ENCODE measurements at places on chromosomes 11 and 22. TPM values are rescaled to one million over a fixed set of nuclear protein-coding genes. Genes with fewer than 3 reads are reported as not detected.

THY1 gene
- 25.1 TPM for total RNA-seq

AQP11 gene
- 1.1 TPM for total RNA-seq

TRIM5 gene
- total RNA-seq: 19.0 TPM

ARHGAP32 gene
- 37.7 TPM for total RNA-seq

PIWIL4 gene
- 6.2 TPM for total RNA-seq

ZDHHC8 gene
- total RNA-seq: 8.4 TPM

KCNQ1 gene
- 1.3 TPM for total RNA-seq

TAGLN gene
- 84.3 TPM for total RNA-seq

OR5M3 gene
- not detected for total RNA-seq

HOATZ gene
- total RNA-seq: not detected

SF3B2 gene
- 87.3 TPM for total RNA-seq

PKNOX2 gene
- 4.0 TPM for total RNA-seq

Measured in skin of body (tissue), 3 donors.